PC-3 (cell line): ENCODE measurements at places on chromosomes 3 and 15. TPM values are rescaled to one million over a fixed set of nuclear protein-coding genes. Genes with fewer than 3 reads are reported as not detected.
A peak's percentile ranks its signal among the peaks of the same experiment; 100 is the strongest.

CRABP1 gene
- not detected in 2 replicates for total RNA-seq

CD47 gene
- total RNA-seq = 48.4 and 63.6 TPM in 2 replicates

KCNMB2 gene
- not detected in 2 replicates for total RNA-seq

PLA2G4B gene
- 7.0 and 12.2 TPM in 2 replicates for total RNA-seq

OIP5 gene
- total RNA-seq = 26.6 and 40.3 TPM in 2 replicates

C3orf62 gene
- total RNA-seq = 3.9 and 10.3 TPM in 2 replicates

PHC3 gene
- 7.5 and 16.2 TPM in 2 replicates for total RNA-seq

LRRC49 gene
- total RNA-seq = 7.7 and 13.6 TPM in 2 replicates

PCLAF gene
- total RNA-seq = 34.7 and 52.4 TPM in 2 replicates

NEK10 gene
- 0.98 and 1.7 TPM in 2 replicates for total RNA-seq

TUSC7 gene
- not detected in 2 replicates for total RNA-seq

CPNE9 gene
- total RNA-seq = 0.07 TPM in 1 of 2 replicates, not detected in the other

RARB gene
- not detected in 2 replicates for total RNA-seq

MYZAP gene
- total RNA-seq = 3.5 and 6.0 TPM in 2 replicates

OR5K2 gene
- total RNA-seq = not detected in 2 replicates

DNA sequence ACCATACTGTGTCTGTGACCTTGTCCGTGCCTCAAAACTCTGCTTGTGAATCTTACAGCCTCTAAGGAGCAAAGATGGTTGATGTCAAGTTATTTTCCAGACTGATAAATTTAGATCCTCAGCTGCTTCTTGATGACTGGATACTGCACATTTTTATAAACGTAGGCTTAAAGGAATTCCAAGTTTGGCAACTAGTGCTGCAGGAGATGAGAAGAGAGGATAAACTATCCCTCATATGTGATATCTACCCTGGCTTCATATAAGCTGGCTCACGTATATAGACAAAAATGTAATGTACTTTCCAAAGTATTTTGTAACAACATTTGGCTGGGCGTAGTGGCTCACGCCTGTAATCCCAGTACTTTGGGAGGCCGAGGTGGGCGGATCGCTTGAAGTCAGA is 89.6 kb downstream of the GMPS start:
- no peak for DNase-seq

DNA sequence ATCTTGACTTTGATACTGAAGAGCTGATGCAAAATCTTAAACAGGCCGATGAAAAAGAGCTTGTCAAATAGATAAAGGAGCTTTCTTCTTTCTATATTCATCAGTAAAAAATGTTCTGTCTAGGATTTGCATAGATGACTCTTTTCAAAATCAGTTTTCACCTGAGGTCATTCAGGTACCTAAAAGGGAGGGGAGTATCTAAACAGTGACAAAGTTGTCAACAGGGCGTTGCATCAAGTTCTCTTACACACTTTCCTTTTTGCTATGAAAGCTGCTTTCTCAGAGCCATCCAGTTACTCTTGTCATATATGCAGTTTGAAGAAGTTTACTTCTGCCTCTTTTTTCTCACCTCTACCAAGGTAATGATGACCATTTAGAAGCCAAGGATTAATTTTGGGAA is 60.0 kb downstream of the AKAP13 start:
- no peak for DNase-seq

- no peak for DNase-seq
Observed at GRCh38 chr3:123319760-123320159, 118.0 kb downstream of the SEC22A start.

GRCh38 chr3:175397372-175397771 is 538.2 kb downstream of the NAALADL2 start:
- DNase-seq = no peak

DNA sequence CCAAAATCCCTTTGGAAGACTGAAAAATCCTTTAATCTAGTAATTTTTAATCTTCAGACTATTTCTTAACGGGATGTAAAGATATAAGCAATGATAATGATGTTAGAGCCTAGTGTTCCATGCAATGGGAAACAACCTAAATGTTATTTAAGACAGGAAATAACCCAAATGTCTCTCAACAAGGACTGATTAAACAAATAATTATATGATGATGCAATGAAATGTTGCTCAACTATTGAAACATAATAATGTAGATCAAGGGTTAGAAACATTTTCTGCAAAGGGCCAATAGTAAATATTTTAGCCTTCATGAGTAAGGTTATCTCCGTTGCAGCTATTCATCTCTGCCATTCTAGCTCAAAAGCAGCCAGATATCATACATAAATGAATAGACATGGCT is 275.4 kb downstream of the NEK10 start:
- DNase-seq = peak; percentile 13

DNA sequence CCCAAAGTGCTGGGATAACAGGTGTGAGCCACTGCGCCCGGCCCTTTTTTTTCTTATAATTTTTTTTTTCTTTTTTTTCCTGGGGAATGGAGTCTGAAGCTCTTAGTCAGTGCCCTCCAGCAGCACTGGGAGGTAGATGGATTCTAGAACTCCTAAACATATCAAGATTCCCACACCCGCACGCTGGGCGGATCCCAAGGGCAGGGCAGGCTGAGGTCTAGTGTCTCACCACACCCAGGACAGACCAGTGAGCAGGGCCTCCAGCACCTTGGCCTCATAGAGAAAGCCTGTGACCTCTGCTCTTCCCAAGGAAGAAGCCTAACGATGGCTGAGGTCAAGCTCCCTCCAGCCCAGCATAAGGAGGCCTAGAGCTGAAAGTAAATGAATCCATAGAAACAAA is 153.7 kb upstream of the MEF2A start:
- no peak for DNase-seq

DNA sequence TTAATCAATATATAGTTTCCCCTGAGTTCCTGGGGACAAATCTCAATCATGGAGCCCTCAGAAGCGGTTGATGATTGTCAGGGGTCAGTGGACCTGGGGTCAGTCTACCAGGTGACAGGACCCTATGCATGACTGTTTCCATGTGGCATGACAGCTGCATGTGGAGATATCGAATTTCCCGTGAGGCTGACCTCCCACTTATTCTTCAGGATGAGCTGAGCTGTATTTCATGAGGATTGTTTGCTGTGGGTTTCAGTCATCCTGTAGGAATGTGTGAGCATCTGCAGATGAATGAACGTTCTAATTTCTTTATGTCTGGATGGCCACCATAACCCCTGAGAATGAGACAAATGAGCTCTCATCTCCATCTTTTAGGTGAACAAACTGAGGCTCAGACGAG is 93.0 kb upstream of the HES1 start:
- DNase-seq = peak; percentile 89

- DNase-seq = no peak
Observed at GRCh38 chr15:49693498-49693897, 72.7 kb downstream of the DTWD1 start.

DNA sequence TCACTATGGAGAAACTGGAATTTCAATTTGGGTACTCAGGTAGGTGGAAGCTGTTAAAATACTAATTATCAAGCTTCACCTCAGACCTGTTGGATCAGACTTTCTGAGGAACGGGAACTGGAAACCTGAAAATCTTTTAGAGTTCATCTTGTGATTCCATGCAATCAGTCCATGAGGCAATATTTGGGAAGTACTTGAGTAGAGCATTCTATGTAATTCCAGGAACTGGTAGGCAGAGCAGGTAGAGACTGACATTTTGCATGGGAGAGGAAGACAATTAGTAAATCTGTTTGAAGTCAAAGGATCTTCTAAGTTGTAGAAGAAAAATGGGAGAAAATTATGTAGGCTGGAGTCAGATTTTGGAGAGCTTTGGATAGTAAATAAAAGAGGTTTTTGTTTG is 43.1 kb downstream of the FGF7 start:
- no peak for DNase-seq

- DNase-seq = peak; percentile 5
Observed at GRCh38 chr3:115885621-115886020, 262.3 kb downstream of the GAP43 start.

- DNase-seq = no peak
Observed at GRCh38 chr15:46768287-46768686, 949.0 kb upstream of the SEMA6D start.

DNA sequence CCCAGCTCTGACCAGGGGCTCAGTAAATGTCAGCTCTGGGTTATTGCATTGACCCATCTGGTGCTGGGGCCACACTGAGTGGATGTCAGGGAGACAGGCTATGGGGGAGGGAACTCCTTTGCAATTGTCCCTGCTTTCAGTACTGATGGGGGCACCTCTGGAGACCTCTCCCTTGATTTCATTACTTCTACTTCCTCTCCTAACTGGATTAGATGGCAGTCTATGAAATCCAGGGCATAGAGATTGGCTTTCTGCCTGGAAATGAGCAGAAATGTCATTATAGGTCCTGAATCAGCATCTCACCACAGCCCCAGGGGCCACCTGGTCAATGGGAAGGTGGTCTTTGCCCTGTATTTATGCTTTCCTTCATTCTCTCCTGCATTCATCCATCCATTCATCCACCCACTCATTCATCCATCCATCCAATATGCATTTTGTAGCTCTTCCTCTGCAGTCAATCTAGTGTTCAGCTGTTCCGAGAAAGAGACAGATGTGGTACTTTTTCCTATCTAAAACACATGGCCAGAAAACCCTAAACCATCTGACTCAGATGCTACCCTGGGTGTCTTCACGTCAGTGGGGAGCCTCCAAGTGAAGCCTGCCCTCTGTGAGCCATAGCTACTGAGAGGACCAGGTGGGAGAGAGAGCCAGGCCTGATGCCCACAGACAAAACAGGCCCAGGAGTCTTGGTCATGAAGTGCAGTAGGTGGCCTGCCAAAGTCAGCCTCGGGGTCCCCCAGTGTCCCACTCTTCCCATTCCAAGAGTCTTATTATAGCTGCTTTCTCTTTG is 57.1 kb downstream of the CCDC33 start:
- no peak for DNase-seq

- DNase-seq = no peak
Observed at GRCh38 chr3:159721324-159721723, 267.3 kb upstream of the IL12A start.

DNA sequence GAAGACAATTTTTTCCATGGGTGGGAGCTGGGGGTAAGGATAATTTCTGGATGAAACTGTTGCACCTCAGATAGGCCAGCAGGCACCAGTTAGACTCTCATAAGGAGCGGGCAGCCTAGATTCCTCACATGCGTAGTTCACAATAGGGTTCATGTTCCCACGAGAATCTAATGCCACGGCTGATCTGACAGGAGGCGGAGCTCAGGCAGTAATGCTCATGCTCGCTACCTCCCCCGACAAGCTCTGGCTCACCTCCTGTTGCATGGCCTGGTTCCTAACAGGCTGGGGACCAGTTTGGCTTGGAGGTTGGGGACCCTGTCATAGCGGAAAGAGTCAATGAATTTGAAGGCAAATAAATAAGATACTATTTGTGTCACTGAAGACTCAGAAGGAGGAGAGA is 105.5 kb downstream of the PLD1 start:
- no peak for DNase-seq

GRCh38 chr15:60574801-60575631 is 96.1 kb upstream of the ICE2 start:
- no peak for DNase-seq

DNA sequence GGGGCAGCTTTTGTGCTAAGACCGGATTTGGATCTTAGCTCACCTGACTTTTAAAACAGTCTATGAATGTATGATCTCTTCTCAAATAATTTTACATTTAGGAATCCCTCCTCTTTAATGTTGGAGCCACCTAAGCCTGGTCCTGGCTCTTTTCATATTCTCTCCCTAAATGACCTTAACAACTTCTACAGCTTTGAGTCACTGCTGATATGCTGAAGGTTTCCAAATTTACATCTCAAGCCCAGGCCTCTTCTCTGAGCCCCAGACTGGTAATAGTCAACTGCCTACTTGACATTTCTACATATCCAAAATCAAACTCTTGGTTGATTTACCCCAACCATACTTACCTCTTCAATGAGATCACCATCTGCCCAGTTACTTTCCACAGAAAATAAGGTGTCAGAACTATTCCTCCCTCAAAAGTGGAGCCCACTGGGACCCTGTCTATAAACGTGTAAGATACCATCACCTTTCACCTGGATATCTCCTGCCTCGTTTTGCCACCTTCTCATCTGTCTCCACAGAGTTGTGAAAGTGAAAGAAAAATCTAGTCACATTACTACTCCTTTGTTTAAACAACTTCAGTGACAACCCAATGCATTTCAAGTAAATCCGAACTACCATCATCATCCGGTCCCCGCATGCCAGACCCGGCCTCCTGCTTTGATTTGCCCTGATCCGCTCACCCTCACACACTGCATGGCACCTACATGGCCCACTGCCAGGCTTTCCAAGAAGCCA is 48.8 kb downstream of the UBP1 start:
- no peak for DNase-seq

DNA sequence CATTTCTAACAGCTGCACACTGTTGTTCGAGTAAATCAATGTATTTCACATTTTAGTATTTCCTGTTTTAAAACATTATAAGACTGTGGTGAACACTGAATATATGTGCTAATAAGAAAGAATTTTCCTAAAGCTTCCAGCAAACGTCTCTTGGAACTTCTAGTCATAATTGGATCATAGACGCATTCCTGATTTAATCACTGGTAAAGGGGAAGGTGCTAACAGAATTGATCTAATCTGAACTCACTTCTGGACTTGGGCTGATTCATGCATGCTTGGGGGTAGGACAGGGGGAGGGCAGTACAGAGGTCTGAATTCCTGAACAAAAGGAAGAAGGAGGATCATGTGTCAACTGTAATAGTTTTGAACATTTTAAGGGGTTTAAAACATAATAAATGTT is 7.3 kb upstream of the LEKR1 start:
- DNase-seq = peak; percentile 71

GRCh38 chr3:162491952-162492351 is 995.3 kb downstream of the OTOL1 start:
- DNase-seq = peak; percentile 42

GRCh38 chr3:111314181-111314873 is 227.7 kb upstream of the CD96 start:
- DNase-seq = no peak

DNA sequence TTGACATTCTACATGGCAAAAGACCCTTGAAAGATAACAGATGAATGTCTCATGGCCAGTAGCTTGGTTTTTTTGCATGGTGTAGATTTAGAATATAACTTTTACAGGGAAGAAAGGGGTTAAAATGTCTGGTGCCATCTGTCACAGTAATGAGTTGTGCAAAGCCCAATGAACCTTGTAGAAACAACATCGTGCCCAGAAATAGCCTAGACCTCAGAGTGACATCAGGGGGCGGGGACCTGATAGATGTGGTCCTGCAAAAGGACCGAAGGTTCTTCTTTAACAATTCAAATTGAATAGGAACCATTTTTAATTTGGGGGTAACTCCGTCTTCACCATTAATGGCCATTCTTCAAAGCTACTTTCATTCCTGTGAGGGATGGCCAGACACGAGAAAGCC is 254.1 kb upstream of the CTDSPL start:
- no peak for DNase-seq

DNA sequence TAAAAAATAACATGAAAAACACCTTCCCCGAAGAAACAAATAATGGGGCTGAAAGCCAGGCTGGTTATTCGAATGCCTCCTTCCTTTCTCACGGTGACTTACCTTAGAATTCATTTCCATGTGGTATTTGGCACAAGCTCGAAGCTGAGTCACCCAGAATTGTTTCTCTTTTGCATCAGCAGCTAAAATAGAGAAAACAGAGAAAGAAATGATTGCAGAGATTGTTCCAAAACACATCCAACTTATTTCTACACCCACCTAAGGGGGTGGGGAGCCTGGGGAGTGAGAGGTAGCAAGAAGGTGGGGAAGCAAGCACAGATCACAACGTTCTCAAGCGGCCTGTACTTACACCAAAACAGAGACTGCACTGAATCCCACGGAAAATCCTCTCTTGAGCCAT is 104.7 kb downstream of the OSBPL10 start:
- DNase-seq = peak; percentile 81
